Activated naive CD8-positive, alpha-beta T cell treated with anti-CD3 and anti-CD28 coated beads, Interleukin-2, amount 10 ng/mL, durations not matched to agents 7 days and 5 days (primary cell): ENCODE measurements at places on chromosomes 3 and 15.

DNA sequence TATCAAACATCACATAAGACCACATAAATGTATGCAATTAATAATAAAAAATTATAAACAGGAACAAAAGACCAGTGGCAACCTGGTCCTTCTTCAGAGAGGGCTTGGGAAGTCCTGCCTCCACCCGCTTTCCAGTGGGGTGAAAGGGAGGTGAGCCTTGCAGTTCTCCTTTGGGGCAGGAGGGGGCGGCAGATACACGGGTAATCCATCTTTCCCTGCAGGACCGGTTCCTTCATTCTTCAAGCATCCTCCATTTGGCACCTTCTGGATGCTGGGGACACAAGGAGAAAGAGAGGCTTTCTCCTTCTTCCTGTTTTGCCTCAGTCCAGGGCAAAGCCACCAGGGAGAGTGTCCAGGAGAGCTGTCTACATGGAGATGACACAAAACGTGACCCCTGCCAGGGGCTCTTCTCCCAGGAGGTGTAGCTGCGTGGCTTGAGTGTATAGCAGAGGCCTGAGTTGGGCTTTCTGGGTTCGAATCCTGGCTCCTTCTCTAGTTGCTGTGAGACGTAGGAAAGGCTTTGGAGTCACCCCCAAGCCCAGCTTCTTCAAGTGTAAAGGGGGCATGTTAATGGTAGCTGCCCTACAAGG lies 23.2 kb downstream of the RPLP1 start:
- peak; percentile 76 for DNase-seq

DNA sequence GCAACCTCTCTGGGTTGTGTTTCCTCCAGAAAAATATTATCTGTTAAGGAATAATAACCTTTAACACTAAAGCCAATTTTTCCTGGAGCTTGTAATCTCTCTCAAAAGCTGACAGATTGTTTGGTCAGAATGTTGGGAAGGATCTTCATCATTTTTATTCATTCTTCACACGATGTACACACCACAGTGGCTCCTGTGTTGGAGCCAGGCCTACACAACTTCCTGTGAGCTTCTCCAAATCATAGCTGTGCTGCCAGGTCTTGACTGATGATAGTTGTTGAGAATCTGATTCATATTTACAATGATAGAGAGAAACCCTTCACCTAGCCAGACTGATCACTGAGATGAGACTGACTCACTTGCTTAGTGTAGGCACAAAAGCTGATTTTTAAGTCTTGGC lies 151.0 kb upstream of the ROBO2 start:
- no peak for DNase-seq

DNA sequence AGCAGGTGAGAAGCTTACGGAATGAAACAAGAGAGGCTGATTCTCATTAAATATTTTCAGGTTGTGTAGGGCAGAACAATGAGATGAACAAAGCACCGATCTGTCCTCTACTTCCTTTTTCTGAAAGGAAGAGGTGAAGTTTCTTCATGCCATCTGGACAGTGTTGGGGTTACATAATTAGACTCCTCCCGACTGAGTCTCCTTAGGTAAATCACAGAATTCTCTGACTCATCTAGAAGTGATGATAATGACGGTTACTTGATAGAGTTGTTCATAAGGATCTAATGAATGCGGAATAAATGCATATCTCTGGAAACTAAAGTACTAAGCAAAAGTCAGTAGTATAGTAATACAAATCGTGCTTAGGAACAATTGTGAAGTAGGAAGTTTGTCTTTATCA lies 21.2 kb downstream of the CRTC3 start:
- no peak for DNase-seq

- DNase-seq: no peak
Observed at GRCh38 chr15:98758224-98758623, 109.9 kb downstream of the IGF1R start.

DNA sequence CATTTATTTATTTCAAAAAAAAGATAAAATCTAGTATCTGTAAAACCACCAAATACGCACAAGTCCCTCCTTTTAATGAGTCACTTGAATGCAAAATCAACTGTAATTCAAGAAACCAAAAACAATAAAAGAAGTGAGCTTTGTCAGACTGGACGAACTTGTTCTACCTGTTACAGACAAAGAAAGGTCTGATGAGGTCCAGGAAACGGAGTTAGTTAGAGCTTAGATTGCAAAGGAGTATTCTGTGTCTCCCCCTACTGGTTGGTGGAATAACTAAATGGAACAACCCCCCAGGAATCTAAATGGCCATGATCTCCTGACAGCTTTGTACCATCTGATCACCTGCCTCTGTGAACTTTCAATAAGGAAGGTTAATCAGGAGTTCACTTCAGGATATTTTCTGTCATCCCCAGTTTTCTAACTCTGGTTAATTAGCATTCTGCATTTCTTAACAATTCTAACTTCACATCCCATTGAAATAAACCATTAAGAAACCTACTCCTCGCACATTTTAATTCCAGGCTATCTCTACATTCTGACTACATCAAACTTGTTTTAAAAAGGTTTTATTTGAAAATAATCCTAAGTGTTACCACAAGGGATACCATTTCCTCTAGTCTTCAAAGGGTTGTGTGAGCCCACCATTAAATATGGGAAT lies 333.0 kb upstream of the SATB1 start:
- DNase-seq: no peak

DNA sequence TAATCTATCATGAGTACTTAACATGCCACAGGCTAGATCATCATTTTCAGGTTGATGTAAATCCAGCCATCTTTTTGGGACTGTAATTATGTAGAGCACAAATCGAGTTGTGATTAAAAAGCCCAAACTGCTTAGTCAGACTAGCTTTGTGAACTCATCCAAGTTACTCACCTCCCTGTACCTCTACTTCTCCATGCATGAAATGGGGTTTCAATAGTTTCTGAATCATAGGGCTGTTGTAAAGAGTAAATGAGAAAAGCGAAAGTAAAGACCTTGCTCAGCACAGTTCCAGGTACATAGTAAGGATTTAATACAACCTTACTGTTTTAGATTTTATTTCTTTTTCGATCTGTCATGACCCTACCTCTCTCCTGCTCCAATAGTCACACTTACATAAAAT lies 85.6 kb upstream of the GAP43 start:
- no peak for DNase-seq

- no peak for DNase-seq
Observed at GRCh38 chr15:35911052-35911777, 365.2 kb upstream of the DPH6 start.

- DNase-seq: no peak
Observed at GRCh38 chr3:117622171-117622841, 912.7 kb downstream of the TUSC7 start.

DNA sequence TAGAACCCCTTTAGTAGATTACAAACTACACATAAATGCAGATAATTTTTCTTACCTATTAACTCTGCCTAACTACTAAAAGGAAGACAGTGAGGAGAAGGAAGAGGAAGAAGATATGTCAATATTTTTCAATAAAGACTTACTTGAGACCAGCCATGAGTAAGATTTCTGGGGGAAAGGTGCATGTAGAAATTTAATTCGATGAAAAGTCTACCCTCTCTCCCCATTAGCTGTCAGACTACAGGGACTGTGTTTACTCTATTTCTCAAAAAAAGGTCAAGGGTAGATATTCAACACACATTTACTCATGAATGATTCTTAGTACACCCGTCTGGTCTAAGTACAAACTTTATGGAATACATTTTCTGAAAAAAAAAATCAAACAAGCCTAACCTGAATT lies 6.8 kb downstream of the TSPAN3 start:
- no peak for DNase-seq

- DNase-seq: no peak
Observed at GRCh38 chr15:57881361-57881760, 174.8 kb downstream of the POLR2M start.

DNA sequence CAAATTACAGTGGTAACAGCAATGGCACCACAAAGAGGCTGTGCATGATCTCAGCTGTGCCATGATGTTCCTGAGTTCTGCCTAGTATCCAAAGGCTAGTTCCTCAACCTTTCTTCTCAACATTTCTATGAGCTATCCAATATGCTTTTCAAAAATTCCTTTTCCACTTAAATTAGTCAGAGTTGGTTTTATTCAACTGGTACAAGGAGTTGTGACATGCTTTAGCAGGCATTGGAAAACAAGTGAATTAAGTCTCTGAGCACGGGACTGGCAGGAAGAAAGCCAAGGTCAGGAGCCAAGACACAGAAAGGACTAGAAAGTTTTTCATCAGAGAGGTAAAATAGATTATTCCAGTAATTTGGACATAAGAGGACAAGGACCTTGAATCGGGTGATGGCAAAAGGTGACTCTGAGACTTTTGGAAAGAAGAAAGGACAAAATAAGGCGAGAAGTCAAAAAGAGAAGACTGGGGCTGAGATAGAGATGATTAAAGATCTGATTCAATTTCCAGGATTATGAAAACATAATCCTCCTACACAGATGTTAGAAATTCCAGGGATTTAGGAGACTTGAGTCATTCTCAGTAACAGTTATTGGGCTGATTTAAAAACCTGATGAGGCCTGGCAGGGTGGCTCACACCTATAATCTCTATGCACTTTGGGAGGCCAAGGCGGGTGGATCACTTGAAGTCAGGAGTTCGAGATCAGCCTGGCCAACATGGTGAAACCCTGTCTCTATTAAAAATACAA lies 36.1 kb downstream of the PBRM1 start:
- DNase-seq: no peak

DNA sequence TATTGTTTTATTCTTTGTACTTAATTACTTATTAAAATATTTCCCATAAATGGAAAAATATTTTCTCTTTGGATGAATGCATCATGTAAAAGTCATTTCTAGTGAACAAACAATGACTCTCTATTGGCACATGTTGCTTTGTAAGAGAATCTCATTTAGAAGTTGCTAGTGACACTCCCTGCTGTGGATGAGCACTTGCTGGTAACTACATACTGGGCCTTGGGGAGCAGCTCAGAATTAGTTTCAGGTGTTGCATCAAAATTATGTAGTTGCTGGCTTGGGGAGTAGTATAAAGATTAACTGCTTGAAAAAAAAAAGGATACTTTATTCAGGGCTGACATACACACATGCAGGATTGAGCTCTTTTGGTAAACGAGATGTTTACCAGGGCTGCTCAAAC lies 80.3 kb upstream of the KCNAB1 start:
- no peak for DNase-seq

DNA sequence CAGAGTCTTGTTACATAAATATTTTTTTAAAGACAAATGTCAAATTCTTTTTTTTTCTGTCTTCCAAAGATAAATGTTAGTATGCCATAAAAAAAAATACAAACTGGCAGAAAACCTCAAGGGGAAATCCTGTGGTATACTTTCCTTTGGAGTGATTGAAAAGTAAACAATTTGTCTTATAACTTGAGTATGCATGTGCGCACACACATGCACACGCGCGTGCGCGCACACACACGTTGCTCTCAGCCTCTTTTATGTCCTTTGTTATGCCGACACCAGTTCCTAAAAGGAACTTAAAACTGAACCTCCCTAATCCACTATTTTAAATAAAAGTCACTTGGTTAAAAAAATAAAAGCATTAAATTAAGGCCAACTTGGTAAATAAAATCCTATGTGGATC lies 58.1 kb downstream of the TGFBR2 start:
- no peak for DNase-seq

- DNase-seq: no peak
Observed at GRCh38 chr3:161275919-161276318, 54.8 kb downstream of the NMD3 start.

DNA sequence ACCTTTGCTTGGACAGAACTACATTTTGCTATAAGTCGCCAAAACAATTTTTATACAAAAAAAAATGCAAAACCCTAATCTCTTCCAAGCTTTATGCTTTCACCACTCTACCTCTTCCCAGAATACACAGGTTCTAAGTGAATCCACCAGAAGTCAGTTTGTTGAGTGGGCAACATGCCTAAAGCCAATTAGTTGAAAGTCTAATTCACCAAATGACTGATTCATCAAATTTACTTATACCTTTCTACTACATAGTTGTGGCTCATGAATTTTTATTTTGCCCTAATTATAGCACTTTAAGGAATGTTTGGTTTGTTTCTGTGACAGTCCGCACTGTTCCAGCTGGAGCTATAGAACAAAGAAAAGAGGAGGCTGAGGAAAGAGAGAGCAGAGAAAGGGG lies 265.9 kb upstream of the TGFBR2 start:
- DNase-seq: no peak

- no peak for DNase-seq
Observed at GRCh38 chr15:80328496-80328895, 75.7 kb upstream of the ARNT2 start.

GRCh38 chr3:167862104-167862730 lies 126.7 kb downstream of the SERPINI1 start:
- DNase-seq: no peak

DNA sequence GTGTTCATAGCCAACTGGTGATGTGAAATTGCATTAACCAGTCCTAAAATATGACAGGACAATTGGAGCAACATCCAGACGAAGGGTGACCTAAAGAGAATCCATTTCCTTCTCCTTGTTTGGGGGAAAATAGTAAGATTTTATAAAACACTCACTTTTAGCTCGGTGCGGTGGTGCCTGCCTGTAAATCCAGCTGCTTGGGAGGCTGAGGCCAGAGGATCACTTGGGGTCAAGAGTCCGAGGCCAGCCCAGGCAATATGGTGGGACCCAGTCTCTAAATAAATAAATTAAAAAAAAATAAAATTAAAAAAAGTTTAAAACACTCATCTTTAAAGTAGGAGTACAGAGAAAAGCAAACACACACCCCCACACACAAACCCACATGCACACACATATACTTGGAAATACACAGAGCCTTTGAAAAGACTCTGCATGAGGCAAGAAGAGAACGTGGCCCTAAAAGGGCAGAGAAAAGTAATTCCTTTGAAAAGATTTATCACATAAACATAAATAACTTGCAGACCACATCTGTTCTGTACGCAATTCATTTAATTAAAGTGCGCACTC lies 14.1 kb upstream of the LOXL1 start:
- DNase-seq: no peak

DNA sequence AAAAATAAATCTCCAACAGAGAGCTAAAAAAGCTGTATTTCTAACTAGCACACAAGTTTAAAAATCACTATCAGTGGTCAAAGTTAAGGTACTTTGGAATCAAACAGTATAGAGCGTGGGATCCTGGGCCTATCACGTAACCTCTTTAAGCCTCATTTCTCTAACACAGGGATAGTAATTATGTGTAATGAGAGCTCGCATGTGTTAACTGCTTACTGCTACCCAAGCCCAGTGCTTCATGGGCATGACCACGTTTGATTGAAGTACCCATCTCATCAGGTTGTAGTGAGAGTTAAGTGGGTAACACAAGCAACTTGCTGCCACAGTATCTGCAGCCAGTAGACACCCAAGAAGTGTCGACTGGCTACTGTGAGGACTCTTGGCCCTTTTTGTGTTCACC lies 28.2 kb upstream of the NOX5 start:
- no peak for DNase-seq

- no peak for DNase-seq
Observed at GRCh38 chr3:9037144-9037711, 74.0 kb upstream of the RAD18 start.

GRCh38 chr15:74432968-74433591 lies 678 bp downstream of the SEMA7A start:
- peak; percentile 58 for DNase-seq

GRCh38 chr3:182487611-182488010 lies 305.7 kb upstream of the ATP11B start:
- DNase-seq: no peak
